Activated CD4-positive, alpha-beta T cell treated with anti-CD3 and anti-CD28 coated beads for 1 hour (primary cell): ENCODE measurements at places on chromosomes 7 and 10.

GRCh38 chr7:132939495-132939894 lies 142.4 kb downstream of the CHCHD3 start:
- DNase-seq = no peak

- DNase-seq = no peak
Observed at GRCh38 chr7:158085741-158086695, 501.6 kb downstream of the PTPRN2 start.

DNA sequence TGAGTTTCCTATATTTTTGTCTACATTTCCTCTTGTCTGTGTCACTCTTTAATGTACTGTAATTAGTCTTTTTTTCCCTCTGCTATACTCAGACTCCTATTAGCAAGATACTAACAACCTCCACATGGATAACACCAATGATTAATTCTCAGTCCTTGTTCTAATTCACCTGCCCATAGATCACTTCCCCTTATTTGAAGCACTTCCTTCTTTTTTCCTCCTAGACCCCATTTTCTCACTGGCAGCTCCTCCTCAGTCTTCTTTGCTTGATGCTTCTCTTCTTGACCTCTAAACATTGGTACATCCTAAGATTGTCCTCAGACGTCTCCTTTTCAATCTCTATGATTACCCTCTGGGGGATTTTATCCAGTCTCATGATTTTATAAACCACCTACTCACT lies 98.2 kb upstream of the IMMP2L start:
- no peak for DNase-seq

- no peak for DNase-seq
Observed at GRCh38 chr7:141433698-141434097, 117.5 kb upstream of the AGK start.

DNA sequence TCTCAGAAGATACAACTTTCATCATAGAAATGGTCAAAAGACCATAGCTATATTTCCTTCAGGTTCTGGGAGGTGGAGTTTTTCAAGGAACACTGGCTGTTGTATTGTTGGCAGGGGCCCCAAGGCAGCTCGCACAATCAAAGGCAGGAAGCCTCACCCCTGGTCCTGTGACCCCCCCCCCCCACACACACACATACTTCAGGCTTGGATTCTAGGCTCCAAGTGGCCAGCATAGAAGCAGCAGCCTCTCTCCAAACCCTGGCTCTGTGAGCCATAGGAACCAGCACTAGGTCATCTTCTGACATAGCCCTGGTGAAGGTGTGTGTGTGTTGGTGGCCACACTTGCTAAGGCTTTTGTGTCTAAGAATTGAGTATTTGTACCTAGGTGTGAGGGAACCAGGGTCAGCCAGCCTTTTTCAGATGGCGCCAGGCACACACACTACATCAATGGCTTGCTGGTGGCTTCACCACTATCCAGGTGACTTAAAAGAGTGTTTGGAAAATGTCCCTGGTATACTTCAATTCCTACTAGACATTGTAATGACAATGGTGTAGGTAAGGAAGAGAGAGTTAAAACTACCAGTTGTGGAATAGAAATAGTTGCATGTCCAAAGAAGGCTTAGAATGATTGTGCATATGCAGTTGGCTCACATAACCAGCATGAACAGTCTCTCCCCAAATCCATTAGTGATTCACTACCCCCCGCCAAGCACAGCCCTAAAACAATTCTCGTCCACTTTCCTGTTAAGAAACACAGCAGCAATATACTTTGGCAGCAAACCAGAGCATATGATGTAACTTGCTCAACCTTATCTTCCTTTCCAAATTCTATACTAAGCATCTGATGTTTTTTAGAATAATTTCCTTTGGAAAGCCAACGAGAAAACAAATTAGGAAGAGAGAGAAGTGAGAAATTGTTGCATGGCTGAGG lies 91.3 kb downstream of the AVL9 start:
- DNase-seq = no peak

DNA sequence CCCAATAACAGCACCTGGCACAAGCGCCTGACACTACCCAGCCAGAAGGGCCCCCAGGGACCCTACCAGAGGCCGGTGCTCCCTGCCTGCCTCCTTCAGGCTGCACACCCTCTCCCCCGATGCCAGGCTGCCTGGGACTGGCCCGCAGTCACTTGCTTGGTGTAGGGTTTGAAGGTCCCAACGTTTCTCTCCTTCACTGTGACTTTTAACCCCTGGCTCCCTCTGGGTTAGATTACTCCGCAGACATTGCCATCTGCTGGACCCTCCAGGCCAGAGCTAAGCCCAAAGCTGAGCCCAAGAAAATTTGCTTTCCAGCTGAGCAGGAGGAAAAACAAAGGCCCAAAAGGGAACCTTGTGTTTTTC lies 6.9 kb downstream of the CDHR1 start:
- no peak for DNase-seq

DNA sequence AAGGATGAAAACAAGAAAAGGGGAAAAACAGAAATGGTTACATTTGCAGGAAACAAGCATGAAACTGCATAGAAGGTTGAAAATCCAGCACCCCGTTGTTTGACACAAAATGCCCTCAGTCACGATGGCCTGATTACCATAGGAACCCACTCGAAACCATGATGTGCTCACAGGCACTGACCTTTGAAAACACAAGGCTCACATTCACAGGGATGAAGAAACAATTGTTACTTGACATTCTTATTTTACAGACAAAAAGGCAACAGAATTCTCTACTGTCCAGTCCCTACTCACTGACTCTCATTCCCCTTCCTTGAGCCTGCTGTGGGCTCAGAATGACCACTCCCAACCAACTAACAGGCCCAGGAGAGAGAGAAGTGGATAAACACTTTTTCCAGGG lies 131.4 kb upstream of the PDLIM1 start:
- no peak for DNase-seq

GRCh38 chr7:90266808-90267207 lies 21.8 kb downstream of the CFAP69 start:
- no peak for DNase-seq

DNA sequence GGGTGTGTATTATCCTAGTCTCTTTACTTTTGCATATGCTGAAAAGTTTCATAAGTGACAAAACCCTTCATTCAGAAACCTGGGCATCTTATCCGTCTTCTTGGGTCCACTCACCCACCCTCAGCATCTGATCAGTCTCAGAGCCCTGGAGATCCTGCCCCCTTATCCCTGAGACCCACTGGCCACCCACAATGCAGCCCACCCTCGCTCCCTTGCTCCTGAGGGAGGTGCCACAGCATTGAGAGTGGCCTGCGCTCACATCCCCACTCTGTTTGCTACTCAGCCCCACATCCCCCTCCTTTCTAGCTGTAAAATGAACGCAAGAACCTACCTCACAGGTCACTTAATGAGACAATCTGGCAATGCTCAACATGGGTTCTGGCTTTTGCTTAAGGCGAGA lies 27.3 kb downstream of the PDIA4 start:
- no peak for DNase-seq

DNA sequence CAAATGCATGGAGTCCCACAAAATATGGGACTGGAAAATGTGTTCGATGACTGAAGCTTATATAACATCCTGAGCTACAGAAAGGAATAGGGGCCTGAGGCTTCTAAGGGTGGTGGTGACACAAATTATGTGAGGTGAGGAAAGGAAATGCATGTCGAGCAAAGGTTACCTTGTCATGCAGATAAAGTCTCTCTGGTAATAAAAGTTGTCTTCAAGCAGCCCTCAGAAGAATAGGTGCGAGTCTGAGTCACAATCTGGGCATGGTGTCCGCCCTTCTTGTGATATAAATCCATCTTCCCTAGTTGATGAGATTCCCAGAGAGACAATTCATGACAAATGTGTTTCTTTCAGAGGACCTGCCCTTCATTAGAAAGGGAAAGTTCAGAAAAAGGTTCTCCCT lies 985.2 kb upstream of the C7orf33 start:
- DNase-seq = no peak

DNA sequence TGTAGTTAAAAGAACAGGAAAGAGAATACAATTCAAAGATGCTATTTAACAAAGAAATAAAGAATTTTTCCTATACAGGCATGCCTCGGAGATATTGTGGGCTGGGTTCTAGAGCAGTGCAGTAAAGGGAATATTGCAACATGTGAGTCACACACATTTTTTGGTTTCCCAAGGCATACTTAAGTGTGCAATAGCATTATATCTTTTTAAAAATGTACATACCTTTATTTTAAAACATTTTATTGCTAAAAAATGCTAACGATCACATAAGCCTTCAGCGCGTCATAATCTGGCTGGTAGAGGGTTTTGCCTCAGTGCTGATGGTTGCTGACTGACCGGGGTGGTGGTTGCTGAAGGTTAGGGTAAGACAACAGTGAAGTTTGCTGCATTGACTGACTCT lies 54.4 kb downstream of the ESYT2 start:
- DNase-seq = no peak

- DNase-seq = peak; percentile 74
Observed at GRCh38 chr10:133336577-133337369, at the start of gene CALY. TSS of gene CALY (minus strand) at chr10:133336896. CDS start at chr10:133328989, 7,907 bp downstream.

GRCh38 chr10:37747081-37747480 lies 110.3 kb downstream of the ZNF248 start:
- no peak for DNase-seq

DNA sequence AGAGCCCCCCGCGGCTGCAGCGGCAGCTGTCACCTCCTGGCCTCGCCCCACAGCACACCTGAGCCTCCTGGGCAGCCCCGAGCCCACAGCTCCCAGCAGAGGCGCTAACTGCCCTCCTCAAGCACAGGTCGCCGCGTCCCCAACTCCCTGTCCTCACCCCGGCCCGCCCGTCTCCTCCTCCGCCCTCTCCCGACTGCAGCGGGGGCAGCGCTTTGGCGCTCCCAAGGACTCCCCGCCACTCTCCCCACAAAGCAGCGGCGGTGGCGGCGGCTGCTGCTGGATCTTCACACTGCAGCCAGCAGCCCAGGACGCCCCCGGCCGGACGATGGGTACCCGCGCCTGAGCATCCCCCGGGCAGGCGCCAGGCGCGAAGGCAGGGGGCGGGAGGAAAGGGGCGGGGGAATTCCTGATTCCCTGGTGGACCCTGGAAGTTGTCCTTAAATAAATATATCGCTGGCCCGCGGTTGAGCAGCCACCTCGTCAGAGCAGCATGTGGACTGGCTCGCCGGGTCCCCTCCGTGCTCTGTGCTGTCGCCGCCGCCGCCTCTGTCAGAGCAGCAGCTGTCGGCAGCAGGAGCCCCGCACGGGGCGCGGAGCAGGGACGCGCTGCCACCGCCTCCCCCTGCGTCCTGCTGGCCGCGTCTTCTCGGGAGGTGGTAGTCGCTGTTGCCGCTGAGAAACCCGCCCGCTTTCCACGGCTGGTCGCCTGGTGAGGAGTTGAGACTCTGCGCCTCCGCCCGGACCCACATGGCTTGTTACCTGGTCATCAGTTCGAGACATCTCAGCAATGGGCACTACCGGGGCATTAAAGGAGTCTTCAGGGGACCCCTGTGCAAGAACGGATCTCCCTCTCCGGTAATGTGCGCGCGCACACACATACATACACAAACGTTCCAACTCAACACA lies at the start of gene ZNF804B:
TSS of gene ZNF804B (plus strand) at position 471 of the 906 bp plus-strand sequence. CDS start at position 748, 277 bp downstream.
- DNase-seq = no peak

GRCh38 chr7:120583899-120584586 lies 273.9 kb downstream of the TSPAN12 start:
- no peak for DNase-seq

GRCh38 chr7:1675673-1676549 lies 5.8 kb downstream of the ELFN1 start:
- no peak for DNase-seq

DNA sequence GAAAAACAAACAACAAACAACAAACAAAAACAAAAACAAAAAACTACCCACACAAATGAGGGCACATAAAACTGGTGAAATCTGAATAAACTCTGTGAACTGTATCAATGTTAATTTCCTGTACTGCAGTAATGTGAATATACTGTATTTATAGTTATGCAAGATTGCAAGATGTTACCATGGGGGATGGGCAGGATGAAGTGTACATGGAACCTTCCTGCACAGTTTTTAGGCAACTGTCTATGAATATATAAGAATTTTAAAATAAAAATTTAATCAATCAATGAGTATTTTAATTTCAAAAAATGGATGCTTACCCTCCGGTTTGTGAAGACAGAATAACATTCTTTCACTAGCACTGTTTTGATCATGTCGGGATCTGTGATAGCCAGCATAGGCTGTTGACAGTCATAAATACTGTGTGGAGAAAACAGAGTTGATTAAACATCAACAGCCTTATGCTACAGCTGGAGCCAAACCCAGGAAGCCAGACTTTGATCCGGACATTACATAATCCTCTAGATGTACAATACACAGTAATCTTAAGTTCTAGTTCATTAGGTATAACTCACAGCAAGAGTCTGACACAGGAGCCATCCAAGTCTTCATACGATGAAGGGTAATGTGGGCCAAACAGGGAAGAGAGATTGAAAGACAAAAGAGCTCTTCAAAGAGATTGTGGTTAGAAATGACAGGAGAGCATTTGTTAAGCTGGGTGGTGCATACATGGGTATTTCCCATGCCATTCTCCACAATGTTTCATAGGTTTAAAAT lies 14.8 kb downstream of the CYP3A7 start:
- no peak for DNase-seq

- no peak for DNase-seq
Observed at GRCh38 chr10:125017547-125018298, 75.8 kb downstream of the ZRANB1 start.

DNA sequence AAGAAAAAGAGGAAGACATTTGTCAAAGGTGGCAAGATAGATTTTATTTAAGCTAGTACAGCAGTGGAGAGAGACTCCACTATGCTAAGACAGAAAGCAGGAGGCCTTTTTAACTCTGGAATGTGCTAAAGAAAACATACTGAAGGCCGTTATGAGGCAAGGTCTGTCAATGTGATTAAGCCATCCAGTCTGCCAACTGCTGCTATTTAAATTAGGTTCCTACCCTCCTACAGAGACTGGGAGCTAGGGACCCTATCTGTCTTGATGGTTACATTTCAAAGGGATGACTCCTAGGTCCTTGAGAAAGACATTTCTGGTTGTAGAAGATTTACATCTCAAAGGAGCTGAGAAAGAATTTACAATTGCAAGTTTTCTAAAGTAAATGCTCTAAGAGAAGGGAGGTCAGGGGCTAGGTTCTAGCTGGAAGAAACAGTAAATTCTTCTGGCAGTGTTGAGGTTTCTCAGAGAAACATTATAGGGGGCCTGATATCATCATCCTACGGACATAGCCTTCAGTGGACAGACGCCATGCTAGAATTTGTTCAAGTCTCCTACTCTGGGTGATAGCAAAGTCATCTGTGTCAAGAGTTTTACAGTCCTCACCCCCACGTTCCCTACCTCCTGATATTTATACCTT lies 211.6 kb downstream of the PHF14 start:
- DNase-seq = no peak
